ENCODE measurements at places on chromosomes 3 and 15. TPM values are rescaled to one million over a fixed set of nuclear protein-coding genes. Genes with fewer than 3 reads are reported as not detected.

TM4SF1 gene
- 80.4 TPM for total RNA-seq

ALDH1A2 gene
- 3.5 TPM for total RNA-seq

PCLAF gene
- total RNA-seq = 2.7 TPM

CPLX3 gene
- total RNA-seq = 0.47 TPM

FOXL2 gene
- total RNA-seq = not detected

SEMA3F gene
- 188 TPM for total RNA-seq
